ENCODE measurements at places on chromosomes 13 and 19.
A peak's percentile ranks its signal among the peaks of the same experiment; 100 is the strongest.

- no peak for DNase-seq
Measured at GRCh38 chr13:97017322-97017721, 23.0 kb upstream of the OXGR1 start.

DNA sequence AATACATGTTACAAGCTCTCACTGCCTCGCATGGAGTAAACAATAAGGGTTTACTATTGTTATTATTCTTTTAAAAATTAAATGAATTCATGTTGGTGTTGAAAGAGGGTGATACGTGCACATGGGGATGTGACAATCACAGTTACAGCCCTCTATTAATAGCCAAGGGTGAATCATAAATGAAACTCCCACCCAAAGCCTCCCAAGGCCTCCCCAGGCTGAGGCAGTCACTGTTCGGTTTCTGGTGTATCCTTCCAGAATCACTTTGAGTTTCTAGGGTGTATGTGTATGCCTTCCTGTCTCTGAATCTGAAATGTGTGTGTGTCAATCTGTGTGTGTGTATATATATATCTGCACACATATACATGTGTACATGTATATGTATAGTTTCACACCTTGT is 73.4 kb downstream of the AKAP11 start:
- no peak for DNase-seq

- DNase-seq: no peak
Measured at GRCh38 chr19:38547421-38547820, 70.3 kb downstream of the MAP4K1 start.

GRCh38 chr13:33015791-33016323 is 366 bp upstream of the KL start:
- no peak for DNase-seq

- no peak for DNase-seq
Measured at GRCh38 chr19:3038214-3038613, 9.1 kb upstream of the TLE2 start.

GRCh38 chr19:18020212-18021085 is 12.5 kb downstream of the ARRDC2 start:
- peak; percentile 50 for DNase-seq

GRCh38 chr19:54231077-54231931 is 8.5 kb upstream of the LILRB3 start:
- DNase-seq: peak; percentile 74

- DNase-seq: no peak
Measured at GRCh38 chr19:35270381-35270811, 1.6 kb downstream of the USF2 start.

DNA sequence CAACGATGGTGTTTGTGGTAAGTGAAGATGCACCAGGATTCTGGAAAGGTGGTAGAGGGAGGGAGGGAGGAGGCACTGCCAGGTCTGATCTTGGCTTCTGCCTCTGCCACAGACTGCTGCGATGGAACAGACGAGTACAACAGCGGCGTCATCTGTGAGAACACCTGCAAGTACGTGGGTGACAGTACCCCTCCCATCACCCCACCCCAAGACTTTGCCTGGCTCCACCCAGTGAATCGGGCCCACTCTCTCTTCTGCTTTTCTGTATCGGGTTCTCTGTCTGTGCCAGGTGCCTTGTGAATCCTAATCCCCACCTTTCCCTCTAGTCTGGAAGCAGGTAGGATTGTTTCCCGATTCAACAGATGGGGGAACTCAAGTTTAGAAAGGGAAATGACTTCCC is 2.5 kb downstream of the PRKCSH start:
- DNase-seq: no peak

DNA sequence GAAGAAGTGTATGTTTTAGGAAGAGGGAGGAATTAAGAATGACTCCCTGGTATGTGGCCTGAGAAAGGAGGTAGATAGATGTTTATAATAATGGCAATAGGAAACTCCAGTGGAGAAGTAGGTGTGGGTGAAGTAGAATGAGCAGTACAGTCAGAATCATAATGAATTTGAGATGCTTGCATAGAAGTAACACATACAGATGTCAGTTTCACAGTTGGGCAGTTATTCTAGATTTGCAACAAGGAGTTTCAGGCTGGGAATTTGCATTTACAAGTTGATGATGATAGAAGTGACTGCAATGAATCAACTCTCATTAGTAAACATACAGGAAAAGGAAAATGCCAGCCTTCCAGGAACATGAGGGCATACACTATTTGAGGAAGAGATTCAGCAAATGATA is 149.0 kb downstream of the SLITRK1 start:
- DNase-seq: no peak

DNA sequence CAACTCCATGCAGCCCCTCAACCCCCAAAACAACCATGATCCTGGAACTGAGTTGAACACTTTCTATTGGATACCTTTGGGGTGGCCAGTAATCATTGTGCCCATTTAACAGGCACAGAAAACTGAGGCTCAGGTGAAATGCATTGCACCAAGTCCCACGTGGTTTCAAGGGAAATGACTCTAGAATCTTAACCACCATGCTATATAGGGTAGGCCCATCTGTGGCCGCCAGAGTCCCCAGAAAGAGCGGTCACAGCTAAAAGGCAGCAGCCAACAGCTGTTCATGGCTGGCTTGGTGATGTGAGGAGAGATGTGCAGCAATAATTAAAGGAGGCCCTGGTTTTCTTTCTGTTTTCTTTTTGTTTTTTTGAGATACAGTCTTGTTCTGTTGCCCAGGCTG is 2.6 kb downstream of the CNN1 start:
- no peak for DNase-seq

GRCh38 chr19:33256261-33256660 is 30.6 kb upstream of the SLC7A10 start:
- DNase-seq: no peak

DNA sequence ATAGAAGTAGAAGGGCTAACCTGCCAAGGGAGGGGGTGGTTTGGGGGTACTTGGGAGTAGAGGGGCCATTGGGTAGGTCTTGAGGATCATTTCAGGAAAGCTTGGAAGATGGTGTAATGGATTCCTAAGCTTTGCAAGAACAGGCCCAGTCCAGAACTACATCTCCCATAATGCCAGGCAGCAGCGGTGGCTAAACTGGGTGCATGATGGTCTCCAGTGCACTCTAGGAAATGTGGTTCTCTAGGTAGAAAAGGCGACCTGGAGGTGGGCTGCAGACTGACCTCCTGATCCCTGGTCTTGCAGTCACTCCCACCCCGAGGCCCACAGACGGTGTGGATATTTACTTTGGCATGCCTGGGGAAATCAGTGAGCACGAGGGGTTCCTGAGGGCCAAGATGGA is 3.8 kb downstream of the APLP1 start:
- no peak for DNase-seq

GRCh38 chr13:113166266-113166665 is 7.8 kb downstream of the PROZ start:
- DNase-seq: no peak

GRCh38 chr19:12703046-12703445 is 6.6 kb upstream of the FBXW9 start:
- DNase-seq: peak; percentile 54

DNA sequence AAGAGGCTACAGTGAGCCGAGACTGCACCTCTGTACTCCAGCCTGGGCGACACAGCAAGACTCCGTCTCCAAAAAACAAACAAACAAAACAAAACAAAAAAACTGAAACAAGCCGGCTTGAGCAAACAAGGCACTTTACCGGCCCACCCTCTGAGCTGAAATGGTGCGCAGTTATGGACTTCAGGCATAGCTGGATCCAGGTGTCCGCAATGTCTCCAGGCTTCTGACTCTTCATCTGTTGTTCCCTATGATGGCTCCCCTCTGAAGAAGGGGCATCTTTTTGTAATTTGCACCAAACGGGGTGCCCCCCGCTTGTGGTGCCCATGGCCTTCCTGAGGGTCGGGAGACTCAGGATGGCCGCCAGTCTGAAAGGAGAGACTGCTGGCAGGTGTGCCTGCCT is 6.2 kb downstream of the C2CD4C start:
- DNase-seq: no peak

DNA sequence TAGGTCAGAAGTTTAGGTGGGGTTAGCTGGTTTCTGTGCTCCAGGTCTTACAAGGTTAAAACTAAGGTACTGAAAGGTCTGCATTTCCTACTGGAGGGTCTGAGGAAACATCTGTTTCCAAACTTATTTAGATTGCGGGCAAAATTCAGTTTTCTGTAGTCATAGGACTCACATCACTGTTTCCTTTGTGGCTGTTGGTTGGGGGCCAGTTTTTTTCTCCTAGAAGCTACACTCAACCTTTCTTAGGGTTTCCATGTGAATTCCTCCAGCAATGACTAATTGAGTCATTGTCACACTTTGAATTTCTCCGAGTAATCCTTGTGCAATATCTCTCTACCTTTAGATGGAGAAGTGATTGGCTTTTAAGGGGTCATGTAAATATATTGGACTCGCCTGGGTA is 773.4 kb upstream of the SLITRK1 start:
- peak; percentile 53 for DNase-seq

DNA sequence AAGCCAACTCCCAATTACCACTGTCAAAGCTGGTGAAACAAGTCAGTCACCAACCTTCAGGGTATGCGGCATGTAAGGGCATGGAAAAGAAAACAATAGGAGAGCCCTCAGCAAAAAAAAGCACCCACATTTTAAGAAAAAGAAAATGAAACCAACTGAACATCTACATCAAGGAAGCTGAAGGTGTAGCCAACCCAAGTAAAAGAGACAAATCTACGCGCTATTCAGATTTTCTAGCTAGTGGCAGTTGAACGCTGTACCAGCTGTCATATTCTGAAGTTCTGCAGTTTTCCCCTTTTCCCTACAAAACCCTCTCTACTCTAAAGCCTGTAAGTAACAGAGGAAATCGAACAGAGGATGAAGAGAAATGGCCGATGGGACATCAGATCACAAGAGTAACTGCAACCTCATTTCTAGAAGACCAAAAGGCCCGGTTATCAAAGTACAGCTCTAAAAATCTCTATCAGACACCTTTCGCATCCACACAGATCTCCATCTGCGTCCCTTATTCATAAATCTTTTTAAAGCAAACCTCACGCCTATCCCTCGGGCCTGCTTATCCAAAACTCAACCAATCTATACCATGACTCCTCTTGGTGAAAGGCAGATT is 1.4 kb downstream of the MYCBP2 start:
- DNase-seq: no peak

- DNase-seq: no peak
Measured at GRCh38 chr13:97240788-97241734, 18.9 kb downstream of the MBNL2 start.

DNA sequence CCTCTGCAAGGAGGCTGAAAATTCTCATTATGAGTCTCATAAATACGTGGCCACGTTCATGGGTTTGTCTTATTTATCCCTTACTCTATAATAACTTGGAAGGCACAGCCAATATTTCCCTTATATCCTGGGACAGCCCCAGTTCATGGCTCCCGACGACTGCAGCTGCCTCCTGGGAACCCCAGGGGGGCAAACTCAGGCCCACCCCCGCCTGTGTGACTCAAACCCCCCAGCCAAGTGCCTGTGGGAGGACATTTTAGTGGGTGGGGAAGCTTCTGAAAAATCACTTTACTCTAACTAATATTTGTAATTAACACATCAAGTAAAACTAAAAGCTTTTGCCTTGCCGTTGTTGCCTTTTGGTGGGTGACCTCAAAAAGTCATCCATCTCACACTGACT is 14.3 kb downstream of the RASA3 start:
- no peak for DNase-seq

DNA sequence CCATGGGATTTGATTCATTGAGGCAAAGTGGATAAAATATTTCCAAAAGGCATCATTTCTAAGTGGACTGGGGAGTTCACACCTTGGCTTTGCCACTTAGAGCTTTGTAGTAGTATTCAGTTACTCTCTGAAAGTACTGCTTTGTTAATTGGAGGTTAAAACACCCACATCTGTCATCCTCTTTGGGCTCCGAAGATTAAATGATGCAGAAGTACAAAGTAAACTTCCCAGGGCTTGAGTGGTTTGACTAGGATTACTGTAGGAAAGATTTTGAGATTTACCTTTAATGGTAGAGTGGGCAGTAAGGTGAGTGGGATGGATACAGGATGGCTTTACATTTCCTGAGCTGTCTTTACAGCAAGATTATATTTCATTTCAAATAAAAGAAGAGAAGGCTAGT is 42.4 kb downstream of the WASF3 start:
- DNase-seq: no peak

- DNase-seq: no peak
Measured at GRCh38 chr19:56829596-56829995, 10.9 kb downstream of the PEG3 start.

DNA sequence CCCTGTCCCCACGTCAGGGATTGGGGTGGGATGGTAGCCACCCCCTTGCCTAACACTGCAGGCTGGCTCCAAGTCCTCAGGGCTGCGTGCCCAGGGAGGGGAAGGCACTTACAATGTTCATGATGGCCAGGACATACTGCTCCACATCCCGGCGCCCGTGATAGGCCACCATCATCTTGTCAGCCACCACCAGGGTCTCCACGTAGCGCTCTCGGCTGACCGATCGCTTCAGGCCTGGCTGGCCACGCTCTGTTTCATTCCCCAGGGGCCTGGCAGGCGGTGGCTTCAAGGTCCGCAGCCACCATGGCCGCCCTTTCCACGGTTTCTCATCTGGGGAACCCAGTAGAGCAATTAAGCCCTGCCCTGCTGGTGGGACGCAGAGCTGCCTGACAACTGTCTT is 9.7 kb downstream of the ADAMTS10 start:
- no peak for DNase-seq

DNA sequence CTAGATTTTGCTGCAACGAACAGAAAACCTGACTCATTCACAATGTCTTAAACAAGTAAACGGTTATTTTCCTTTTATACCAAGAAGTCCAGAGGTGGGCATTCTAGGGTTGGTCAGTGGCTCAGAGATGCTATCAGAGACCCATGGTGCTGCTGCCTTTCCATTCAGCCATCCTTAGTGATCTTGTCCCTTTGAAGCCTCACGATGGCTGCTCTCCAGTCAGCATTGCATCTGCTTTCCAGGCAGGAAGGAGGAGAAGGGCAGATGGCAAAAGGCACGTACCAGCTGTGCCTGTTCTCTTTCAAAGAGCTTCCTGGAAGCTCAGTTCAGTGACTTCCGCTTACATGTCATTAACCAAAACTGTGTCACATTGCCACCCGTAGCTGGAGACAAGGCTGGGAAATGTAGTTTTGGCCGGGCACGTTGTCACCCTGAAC is 30.1 kb downstream of the WDFY2 start:
- peak; percentile 67 for DNase-seq

GRCh38 chr19:6706633-6706958 is 13.9 kb downstream of the C3 start:
- no peak for DNase-seq

GRCh38 chr13:95603887-95604555 is 40.5 kb downstream of the DZIP1 start:
- DNase-seq: no peak

GRCh38 chr19:495402-496111 is 729 bp upstream of the MADCAM1 start:
- DNase-seq: peak; percentile 24

- peak; percentile 3 for DNase-seq
Measured at GRCh38 chr13:94917824-94918223, 205.5 kb upstream of the SOX21 start.

- no peak for DNase-seq
Measured at GRCh38 chr19:46618670-46619231, 6.1 kb downstream of the PTGIR start.

GRCh38 chr19:29622166-29623070 is 16.3 kb downstream of the POP4 start:
- DNase-seq: peak; percentile 7
